SK-N-SH (cell line): ENCODE measurements at places on chromosomes 3 and 15.

DNA sequence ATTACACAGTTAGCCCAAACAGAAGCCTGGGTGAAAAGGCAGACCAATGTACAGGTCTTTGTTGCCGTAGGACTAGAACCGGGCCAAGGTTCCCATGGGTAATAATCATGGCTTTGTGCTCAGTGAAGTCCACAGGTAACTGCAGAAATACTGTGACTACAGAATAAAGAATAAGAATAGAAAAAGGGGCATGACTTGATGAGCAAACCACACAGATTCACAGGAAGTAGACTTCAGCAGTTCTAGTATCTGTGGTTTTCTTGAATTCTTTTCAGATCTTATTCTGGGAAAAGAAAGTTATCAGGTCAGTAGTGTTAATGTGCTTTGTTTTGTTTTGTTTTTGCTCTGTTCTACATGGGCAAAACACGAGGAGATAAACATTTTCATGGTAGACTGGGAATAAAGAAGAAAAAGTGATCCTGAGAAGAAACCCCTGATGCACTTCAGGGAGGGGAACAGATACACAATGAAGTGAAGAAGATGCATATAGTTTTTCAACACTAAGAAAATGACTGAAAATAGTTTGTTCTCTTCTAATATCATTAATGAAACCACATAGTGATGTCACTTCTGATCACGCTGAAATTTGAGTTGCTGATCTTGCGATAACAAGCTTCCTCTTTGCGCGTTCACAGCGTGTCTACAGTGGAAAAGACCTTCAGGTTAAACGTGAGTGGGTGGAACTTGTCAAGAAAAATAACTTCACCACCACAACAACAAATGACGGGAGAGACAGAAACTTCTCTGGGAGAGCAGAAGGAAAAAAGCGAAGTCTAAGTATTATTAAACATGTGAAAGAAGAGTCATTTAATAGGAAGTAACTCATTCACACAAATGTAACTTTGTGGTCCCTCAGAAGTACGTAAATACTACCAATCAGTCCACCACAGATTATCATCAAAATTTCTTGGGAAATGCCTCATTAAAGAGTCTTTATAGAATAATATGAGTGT, 315.8 kb upstream of the SATB1 start:
- no peak for DNase-seq

- DNase-seq = no peak
These were observed 73.3 kb downstream of the CSNK1G1 start for GRCh38 chr15:64282701-64283100.

- no peak for DNase-seq
These were observed 31.2 kb downstream of the SPATA12 start for GRCh38 chr3:57091521-57092273.

- no peak for DNase-seq
These were observed 40.7 kb downstream of the KLF15 start for GRCh38 chr3:126316501-126316939.

- DNase-seq = no peak
These were observed 43.6 kb downstream of the EDEM1 start for GRCh38 chr3:5231074-5231473.

GRCh38 chr15:37055481-37055880, 44.9 kb downstream of the MEIS2 start:
- DNase-seq = no peak

- DNase-seq = no peak
These were observed 68.7 kb upstream of the CMC1 start for GRCh38 chr3:28172748-28173147.

DNA sequence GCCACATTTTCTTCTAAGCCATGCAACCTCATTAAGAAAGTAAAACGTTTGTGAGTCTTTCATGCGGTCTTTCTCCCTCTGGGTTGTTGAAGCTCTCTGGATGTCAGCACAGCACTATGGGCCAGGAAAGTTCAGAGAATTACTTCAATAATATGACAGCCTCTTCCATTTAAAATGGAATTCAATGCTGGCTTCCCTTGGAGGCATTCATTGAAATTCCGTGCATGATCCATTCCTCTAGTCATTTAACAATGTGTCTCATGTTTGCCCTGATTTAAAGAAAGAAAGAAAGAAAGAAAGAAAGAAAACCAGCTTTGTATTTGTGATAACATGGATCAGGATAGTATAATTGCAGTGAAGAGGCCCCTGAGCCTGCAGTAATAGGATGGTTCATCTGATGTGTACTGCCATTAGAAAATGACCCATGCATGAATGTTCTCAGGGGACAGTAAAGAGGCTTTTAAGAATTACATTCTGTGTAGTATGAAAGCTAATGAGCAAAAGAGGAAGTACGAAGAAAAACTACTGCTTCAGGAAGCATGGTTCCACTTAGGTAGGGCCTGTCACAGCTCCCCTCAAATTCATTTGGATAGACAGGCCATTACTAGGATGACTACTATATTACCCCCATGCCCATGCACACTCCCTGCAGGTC, 146.0 kb downstream of the ARPP21 start:
- no peak for DNase-seq

- DNase-seq = no peak
These were observed 962.3 kb upstream of the NR2F2 start for GRCh38 chr15:95368191-95368590.

DNA sequence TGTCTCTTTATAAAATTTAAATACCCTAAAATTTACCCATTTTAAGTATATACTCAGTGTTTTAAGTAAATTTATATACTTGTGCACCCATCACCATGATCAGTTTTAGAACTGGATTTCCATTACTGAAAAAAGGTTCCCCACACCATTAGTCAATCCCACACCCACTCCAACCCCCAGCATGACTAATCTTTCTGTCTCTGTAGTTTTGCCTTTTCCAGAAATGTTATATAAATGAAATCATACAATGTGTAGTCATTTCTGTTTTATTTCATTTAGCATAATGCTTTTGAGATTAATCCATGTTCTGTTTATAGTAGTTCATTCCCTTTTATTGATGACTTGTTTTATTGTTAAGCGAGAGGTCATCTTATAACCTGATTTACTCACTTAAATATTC, 66.1 kb upstream of the LIMD1 start:
- no peak for DNase-seq

DNA sequence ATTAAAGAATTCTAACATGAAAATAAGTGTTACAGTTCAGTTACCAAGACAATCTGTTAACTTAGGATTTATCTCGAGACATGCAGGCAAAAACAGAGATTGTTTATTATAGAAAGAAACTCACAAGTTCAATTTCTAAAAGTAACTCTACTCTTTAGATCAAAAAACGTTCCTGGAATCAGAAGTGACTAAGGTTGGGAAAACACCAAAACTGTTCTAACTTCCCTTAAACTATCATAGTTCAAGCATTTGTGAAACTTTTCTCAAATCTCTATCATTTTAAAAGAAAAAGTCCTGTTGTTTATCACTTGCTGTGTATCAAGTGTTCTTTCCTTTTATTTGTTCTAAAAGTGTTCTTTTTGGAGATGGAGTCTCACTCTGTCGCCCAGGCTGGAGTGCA, 8.7 kb downstream of the WDR82 start:
- DNase-seq = no peak

DNA sequence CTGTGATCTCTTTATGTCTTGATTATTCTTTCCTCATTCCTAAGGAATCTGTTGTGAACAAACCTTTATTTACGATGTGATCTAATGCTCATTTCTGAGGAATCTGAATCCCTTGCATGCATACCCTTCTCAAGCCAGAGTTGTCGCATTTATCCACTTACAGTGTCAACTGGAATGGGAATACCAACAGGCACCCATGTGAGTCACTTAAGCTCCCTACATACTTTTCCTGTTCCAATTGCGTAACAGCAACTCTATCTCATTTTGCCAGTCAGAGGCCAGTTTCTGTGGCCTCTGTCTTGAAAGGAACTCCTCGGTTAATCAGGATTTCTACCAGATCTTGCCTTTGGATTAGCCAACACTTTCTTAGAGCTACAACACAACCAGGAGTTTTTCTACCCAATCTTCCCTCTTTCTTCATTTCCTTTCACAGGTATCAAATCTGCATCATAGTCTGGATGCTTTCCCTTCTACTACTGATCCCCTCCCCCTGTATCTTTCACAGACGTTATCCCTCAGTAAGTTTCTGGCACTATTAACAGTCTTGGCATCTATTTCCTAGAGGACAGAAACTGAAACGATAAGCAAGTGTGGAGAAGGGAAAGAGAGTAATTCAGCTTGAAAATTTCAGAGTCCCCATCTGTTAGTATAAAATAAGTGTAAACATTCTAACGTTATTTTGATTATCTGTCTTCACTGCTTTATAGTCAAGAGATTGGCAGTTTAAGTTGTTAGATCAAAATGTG, 66.8 kb upstream of the BCHE start:
- no peak for DNase-seq

DNA sequence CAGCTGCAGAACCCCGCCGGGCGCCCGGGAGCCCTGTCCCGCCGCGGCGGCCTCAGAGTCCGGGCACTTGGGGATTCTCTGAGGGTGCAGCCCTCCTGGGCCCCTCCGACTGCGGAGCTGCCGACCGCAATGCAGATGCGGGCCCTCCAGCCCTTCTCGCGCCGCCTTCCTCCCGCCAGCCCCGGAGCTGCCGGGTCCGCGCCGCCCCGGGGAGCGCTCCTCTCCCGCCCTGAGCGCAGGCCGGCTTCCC, 320 bp upstream of the ACAN start:
- DNase-seq = no peak

DNA sequence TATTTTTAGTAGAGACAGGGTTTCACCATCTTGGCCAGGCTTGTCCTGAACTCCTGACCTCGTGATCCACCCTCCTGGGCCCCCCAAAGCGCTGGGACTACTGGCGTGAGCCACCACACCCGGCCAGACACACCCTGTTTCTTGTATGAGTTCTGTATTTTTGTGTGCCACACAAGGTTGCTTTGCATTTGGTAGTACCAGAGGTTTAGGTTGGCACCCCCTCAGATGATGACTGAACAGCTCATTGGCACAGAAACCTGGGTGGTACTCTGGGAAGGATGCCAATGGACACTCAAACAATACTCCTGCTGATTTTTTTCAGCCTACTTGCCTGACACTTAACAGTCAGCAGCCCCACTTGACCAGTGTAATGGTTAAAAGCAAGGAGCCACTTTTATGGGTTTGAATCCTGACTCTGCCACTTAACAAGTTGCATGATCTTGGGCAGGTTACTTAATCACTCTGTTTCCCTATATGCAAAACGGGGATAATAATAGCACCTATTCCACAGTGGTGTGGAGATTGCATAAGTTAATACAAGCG, 39.2 kb upstream of the BCL2A1 start:
- no peak for DNase-seq

DNA sequence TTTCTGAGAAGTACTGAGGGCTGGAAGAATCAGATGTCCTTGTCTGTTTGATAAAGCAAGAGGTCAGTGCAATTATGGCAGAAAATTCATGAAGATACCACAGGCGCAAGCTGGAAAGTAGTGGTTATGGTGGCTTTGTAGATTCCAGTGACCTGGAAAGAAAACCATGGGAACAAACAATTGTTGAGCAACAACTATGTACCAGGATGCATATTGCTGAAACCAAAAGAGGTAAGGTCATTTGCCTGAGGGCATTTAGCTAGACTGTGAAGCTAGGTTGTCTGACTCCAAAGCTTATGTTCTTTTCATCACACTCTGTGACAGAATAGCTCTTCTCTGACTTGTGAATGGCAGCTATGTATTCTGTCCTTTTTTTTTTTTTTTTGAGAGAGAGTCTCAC, 74.0 kb downstream of the B3GALNT1 start:
- no peak for DNase-seq
